Effector memory CD8-positive, alpha-beta T cell (primary cell): ENCODE measurements at places on chromosomes 4 and X.
A peak's percentile ranks its signal among the peaks of the same experiment; 100 is the strongest.

DNA sequence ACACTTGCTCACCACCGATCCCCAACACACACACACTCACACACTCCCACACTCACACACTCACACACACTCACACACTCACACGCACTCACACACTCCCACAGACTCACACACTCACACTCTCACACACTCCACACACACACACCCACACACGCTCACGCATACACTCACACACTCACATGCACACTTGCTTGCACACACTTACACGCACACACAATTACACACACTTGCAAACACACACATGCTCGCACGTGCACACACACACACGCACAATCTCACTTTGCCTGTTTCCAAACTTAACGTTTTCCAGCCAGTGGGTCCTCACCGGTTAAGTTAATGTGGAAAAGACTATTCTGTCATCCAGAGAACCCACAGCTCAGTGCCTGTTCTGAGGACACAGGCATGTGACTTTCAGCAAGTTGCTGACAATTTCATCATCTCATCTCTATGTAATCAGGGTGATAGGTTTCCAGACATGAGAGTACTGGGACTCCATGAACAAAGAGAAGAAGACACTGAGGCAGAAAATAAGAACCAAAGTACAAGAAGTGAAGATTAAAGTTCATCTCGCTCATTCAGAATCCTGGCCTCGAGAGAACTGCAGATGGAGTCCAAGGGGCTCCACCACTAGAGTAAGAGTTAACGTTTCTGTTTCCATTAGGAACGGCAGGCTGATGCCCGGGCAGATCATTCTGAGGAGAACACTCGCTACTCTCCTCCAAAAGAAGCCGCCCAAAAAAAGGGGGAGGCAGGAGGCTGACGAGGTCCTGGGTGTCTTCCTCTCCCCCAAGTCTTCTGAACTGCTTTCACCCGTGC is 153.2 kb upstream of the FRG1 start:
- no peaks in the 10 kb centered on the region for H3K36me3 ChIP-seq
- H3K27ac ChIP-seq: no peak overlapping the region
- no peaks in the 10 kb centered on the region for H3K4me1 ChIP-seq
- no peak for DNase-seq

GRCh38 chr4:54333657-54334056 is 104.6 kb downstream of the PDGFRA start:
- no peak overlapping the region for H3K4me3 ChIP-seq
- no peak overlapping the region for H3K27ac ChIP-seq
- H3K4me1 ChIP-seq: no peaks in the 10 kb centered on the region

- DNase-seq: no peak
- H3K4me3 ChIP-seq: no peak overlapping the region
- H3K36me3 ChIP-seq: peaks cover 5% of the 10 kb centered on the region
- H3K27ac ChIP-seq: no peak overlapping the region
- H3K4me1 ChIP-seq: no peaks in the 10 kb centered on the region
- peaks cover 6% of the 10 kb centered on the region for H3K27me3 ChIP-seq
These were observed 21.1 kb upstream of the PDS5A start for GRCh38 chr4:39998659-39999345.

DNA sequence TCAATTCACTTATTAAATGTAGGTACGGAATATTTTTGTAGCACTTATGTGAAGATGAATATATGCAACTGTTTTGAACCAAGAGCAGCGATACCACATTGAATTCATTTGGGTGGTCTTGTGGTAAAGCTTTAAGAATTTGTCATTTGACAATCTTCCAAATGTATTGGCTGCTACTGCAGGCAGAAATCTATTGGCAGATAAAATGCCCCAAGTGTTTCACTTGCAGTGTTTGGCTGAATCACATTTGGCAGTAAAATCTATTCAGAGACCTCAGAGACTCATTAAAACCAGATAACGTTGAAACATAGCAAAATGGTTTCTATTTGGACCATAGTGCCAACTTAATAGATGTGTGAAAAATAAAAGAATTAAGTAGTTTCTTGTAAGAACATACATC is 303.4 kb downstream of the FGF13 start:
- H3K4me3 ChIP-seq: no peak overlapping the region
- DNase-seq: no peak
- H3K4me1 ChIP-seq: no peaks in the 10 kb centered on the region
- H3K27me3 ChIP-seq: no peaks in the 10 kb centered on the region

GRCh38 chr4:2781911-2782310 is 11.0 kb upstream of the SH3BP2 start:
- no peak overlapping the region for H3K27ac ChIP-seq
- no peaks in the 10 kb centered on the region for H3K27me3 ChIP-seq
- no peaks in the 10 kb centered on the region for H3K36me3 ChIP-seq
- no peak overlapping the region for H3K4me3 ChIP-seq

- H3K27ac ChIP-seq: no peak overlapping the region
- no peak overlapping the region for H3K4me3 ChIP-seq
- peaks cover 20% of the 10 kb centered on the region for H3K36me3 ChIP-seq
- no peak for DNase-seq
- H3K27me3 ChIP-seq: no peaks in the 10 kb centered on the region
These were observed 48.5 kb downstream of the MRPL1 start for GRCh38 chr4:77911091-77911490.

GRCh38 chr4:6633091-6633906 is 7.2 kb upstream of the MRFAP1 start:
- H3K27ac ChIP-seq: peak overlapping the region; percentile 17
- H3K36me3 ChIP-seq: no peaks in the 10 kb centered on the region
- H3K4me1 ChIP-seq: no peaks in the 10 kb centered on the region
- H3K27me3 ChIP-seq: no peaks in the 10 kb centered on the region
- no peak overlapping the region for H3K4me3 ChIP-seq

GRCh38 chr4:1137063-1137776 is 23.9 kb upstream of the RNF212 start:
- peaks cover 22% of the 10 kb centered on the region for H3K27me3 ChIP-seq
- no peaks in the 10 kb centered on the region for H3K36me3 ChIP-seq

- no peak for DNase-seq
- no peak overlapping the region for H3K4me3 ChIP-seq
- no peaks in the 10 kb centered on the region for H3K27me3 ChIP-seq
- no peaks in the 10 kb centered on the region for H3K36me3 ChIP-seq
- no peaks in the 10 kb centered on the region for H3K4me1 ChIP-seq
These were observed 756 bp downstream of the PABPC5 start for GRCh38 chrX:91435395-91435794.

DNA sequence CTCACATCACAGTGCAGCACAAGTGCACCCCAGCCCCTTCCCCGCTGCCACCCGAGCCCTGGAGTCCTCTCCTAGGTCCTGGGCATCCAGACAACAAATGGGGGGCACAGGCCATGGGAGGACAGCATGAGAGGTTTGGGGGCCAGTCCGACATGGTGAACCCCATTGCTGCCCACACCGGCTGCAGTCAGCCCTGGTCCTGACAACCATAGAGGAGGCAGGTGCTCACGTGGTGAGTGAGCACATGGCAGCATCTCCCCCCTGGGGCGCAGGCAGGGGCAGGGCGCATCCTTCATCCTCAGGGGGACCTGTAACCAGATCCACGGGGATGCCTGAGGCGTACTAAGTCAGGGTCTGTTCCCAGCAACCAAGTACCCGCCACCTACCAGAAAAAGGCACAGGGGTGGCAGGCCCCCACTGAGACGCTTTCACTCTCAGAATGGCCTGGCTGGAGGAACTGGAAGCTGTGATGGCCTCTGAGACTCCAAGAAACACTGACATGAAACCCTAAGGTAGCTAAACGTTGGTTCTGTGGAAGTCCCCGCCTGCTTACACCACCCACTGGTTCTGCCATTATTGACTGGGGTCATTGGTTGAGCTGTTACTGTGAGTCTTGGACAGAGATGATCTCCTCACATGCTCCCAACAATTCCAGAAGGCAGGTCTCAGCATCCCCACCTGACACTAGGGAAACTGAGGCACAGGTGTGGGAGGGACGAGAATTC is 6.5 kb downstream of the ZFYVE28 start:
- DNase-seq: no peak
- peaks cover 68% of the 10 kb centered on the region for H3K36me3 ChIP-seq
- H3K27ac ChIP-seq: peak overlapping the region; percentile 99
- peaks cover 75% of the 10 kb centered on the region for H3K4me1 ChIP-seq
- peak overlapping the region; percentile 86 for H3K4me3 ChIP-seq
- no peaks in the 10 kb centered on the region for H3K27me3 ChIP-seq

- no peaks in the 10 kb centered on the region for H3K27me3 ChIP-seq
- H3K4me1 ChIP-seq: no peaks in the 10 kb centered on the region
- no peak for DNase-seq
These were observed 60.1 kb upstream of the PLAC1 start for GRCh38 chrX:134718105-134718965.

DNA sequence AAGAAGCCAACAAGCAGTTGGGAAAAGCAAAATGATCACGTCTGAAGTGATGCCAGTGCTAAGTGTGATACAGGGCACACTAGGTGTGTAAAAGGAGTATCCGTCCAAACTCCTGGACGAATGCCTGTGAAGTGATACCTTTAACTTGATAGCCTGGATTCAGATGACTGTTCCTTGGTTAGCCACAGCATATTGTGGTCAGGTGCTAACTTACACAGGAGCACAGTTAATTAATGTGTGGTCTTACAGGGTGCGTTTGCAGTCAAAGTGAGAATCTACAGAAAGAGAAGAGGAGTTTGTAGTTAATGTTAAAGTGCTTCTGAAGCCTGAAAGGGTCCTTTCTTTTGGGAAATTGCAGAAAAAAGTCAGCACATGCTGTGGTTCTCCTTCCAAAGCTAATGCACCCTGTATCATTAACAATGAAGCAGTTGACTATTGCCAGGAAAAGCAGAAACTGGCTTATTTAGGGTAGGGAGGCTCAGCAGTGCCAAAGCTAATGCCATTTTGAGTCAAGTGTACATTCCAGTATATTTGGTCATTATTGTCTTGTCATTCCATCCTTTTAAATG is 61.1 kb downstream of the DCLK2 start:
- no peaks in the 10 kb centered on the region for H3K27me3 ChIP-seq
- H3K36me3 ChIP-seq: peaks cover 2% of the 10 kb centered on the region
- no peak for DNase-seq
- no peak overlapping the region for H3K27ac ChIP-seq

GRCh38 chrX:136589966-136590365 is 58.0 kb downstream of the VGLL1 start:
- no peaks in the 10 kb centered on the region for H3K27me3 ChIP-seq
- no peak overlapping the region for H3K27ac ChIP-seq
- H3K36me3 ChIP-seq: peaks cover 3% of the 10 kb centered on the region
- DNase-seq: no peak

GRCh38 chr4:185139736-185140135 is 3.3 kb upstream of the SLC25A4 start:
- H3K36me3 ChIP-seq: peaks cover 5% of the 10 kb centered on the region
- peaks cover 16% of the 10 kb centered on the region for H3K27me3 ChIP-seq
- no peak overlapping the region for H3K4me3 ChIP-seq
- peaks cover 12% of the 10 kb centered on the region for H3K4me1 ChIP-seq
- no peak for DNase-seq
- no peak overlapping the region for H3K27ac ChIP-seq

DNA sequence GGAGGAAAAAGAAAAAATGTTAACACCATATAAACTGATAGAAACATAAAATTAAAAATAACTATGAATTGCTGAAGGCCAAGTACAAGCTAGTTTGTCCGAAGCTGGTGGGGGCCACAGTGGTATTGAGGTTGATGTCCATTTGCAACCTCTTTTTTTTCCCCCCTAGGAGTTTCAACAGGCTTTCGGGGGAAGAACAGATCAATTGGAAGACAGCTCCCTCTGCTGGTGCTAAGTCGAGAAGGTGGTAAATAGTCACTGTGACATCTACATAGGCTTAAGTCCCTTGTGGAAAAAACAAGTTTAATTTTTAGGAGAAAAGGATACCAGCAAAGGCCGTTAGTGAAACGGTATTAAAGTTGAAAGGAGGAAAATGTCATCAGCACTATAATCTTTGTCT is 115.7 kb upstream of the ZXDA start:
- peak; percentile 2 for DNase-seq
- H3K36me3 ChIP-seq: no peaks in the 10 kb centered on the region
- H3K27ac ChIP-seq: no peak overlapping the region
- no peaks in the 10 kb centered on the region for H3K4me1 ChIP-seq
- H3K4me3 ChIP-seq: no peak overlapping the region
- H3K27me3 ChIP-seq: no peaks in the 10 kb centered on the region

GRCh38 chr4:138510053-138510452 is 267.9 kb upstream of the SLC7A11 start:
- H3K4me1 ChIP-seq: no peaks in the 10 kb centered on the region
- H3K36me3 ChIP-seq: no peaks in the 10 kb centered on the region
- H3K4me3 ChIP-seq: no peak overlapping the region
- H3K27ac ChIP-seq: no peak overlapping the region
- DNase-seq: no peak

DNA sequence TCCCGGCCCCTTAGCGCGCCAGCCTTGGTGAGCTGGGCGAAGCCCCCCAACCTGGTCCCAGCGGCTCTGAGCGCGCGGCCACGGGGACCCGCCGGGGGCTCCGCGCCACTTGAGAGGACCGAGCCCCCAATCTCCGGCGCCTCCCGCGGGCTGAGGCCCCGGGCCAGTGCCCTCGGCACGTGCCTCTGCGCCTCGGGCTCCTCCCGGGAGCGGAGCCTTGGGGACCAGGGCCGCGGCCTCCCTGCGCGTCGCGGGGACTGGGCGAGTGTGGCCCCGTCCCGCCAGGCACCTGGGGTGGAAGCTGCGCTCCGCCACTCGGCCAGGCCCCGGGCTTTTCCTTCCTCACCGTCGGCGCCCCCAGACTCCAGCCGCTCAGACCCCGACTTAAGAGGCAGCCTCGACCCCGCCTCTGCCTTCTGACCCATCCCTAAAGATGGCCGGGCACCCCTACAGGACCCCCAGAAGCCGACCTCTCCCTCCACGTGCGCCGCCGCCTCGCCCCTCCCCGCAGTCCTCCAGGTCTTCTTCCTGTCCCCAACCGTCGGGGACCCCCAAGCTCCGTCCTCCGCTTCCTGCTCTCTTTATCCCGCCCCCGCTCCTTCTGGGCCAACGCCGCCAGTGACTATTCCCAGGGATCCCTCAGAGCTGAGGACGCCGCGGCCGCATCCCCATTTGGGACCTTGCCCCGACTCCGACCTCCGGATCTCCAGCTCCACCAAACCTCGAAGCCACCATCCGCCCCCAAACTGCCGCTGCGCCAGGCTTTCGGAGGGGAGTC is 752 bp downstream of the ERAS start:
- H3K27ac ChIP-seq: no peak overlapping the region
- H3K36me3 ChIP-seq: peaks cover 6% of the 10 kb centered on the region
- H3K27me3 ChIP-seq: peaks cover 12% of the 10 kb centered on the region
- peak overlapping the region; percentile 81 for H3K4me3 ChIP-seq
- no peaks in the 10 kb centered on the region for H3K4me1 ChIP-seq

- H3K4me1 ChIP-seq: no peaks in the 10 kb centered on the region
- no peak for DNase-seq
- H3K36me3 ChIP-seq: no peaks in the 10 kb centered on the region
- no peak overlapping the region for H3K4me3 ChIP-seq
- H3K27me3 ChIP-seq: no peaks in the 10 kb centered on the region
- no peak overlapping the region for H3K27ac ChIP-seq
These were observed 20.3 kb upstream of the SMPX start for GRCh38 chrX:21778236-21778635.

- H3K27ac ChIP-seq: no peak overlapping the region
- DNase-seq: no peak
- no peaks in the 10 kb centered on the region for H3K36me3 ChIP-seq
- H3K4me3 ChIP-seq: no peak overlapping the region
These were observed 165.9 kb downstream of the PDGFC start for GRCh38 chr4:156805696-156806095.
